NCI-H2081 treated with DMSO at 0.1 percent for 48 hours (cell line): ENCODE measurements at places on chromosomes 4 and X.

- no peak for DNase-seq
Measured at GRCh38 chrX:112521676-112522075, 158.1 kb downstream of the LHFPL1 start.

GRCh38 chr4:21374641-21375368, 573.8 kb downstream of the KCNIP4 start:
- DNase-seq = no peak

- no peak for DNase-seq
Measured at GRCh38 chrX:111652719-111653118, 28.3 kb upstream of the ALG13 start.

DNA sequence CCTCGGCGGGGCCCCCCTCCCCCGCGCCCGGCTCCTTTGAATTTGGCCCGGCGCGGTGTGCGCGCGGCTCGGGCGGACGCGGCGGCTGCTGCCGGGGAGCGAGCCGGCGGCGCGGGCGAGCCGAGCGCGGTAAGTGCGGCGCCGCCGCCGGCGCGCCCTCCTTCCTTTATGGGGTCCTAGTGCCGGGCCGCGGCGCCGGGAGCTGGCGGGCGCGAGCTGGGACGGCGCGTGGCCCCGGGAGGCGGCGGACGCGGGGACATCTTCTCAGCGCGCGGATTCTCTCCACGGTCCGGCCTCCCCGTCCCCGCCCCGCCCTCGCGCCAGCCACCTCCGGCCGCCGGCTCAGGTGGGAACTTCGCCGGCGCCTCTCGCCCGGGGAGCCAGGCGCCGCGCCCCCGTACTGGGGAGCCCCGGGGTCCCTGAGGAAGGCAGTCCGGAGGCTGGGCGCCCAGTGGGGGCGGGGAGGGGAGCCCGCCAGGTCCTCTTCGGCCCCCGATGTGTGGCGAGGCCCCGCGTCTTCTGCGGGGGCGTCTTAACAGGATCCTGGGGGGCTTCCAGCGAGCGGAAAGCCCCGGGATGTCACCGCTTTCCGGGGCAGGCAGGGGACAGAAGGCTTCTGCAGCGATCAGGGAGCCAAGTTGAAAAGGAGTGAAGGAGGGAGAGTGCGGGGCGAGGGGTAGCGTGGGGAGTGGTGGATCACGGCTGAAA, 98.4 kb upstream of the TENM3 start:
- no peak for DNase-seq

- no peak for DNase-seq
Measured at GRCh38 chrX:68999931-69000330, 165.3 kb downstream of the PJA1 start.

- DNase-seq = no peak
Measured at GRCh38 chr4:5995901-5996623, 22.2 kb downstream of the C4orf50 start.

GRCh38 chr4:181307824-181308223, 935.4 kb upstream of the TENM3 start:
- DNase-seq = no peak

DNA sequence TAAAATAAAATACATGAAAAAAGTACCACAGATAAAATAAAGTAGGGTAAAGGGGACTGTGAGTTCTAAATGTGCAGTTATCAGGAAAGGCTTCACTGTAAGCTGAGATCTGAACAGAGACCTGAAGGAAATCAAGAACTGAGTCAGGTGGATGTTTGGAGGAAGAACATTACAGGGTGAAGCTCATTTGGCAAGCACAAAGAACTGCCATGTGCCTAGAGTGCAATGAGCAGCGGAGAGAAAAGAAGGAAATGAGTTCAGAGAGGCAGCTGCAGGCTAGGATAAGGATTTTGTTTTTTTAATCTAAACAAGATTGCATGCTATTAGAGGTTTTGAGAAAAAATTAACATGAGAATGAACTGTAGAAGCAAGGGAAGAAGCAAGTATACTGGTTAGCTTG, 373.1 kb downstream of the STPG2 start:
- DNase-seq = no peak

DNA sequence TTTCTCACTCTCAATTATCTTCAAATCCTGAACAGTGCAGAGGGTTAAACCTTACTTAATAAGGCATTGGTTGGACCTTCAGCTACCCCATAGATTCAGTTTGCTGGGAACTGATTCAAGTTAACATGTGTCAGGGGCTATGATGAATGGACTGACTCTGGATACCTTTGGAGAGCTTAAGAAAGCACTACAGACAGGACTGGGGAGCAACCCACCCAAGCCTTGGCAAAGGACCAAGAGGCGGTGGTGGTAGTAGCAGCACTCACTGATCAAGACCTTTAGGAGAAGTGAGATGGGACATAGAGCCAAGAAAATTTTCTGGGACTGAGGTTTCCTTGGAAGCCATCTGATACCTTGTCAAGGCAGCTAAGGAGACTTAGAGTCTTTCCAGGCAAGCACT, 43.0 kb upstream of the TAPT1 start:
- no peak for DNase-seq

GRCh38 chr4:125254106-125254505, 60.6 kb upstream of the FAT4 start:
- DNase-seq = no peak

DNA sequence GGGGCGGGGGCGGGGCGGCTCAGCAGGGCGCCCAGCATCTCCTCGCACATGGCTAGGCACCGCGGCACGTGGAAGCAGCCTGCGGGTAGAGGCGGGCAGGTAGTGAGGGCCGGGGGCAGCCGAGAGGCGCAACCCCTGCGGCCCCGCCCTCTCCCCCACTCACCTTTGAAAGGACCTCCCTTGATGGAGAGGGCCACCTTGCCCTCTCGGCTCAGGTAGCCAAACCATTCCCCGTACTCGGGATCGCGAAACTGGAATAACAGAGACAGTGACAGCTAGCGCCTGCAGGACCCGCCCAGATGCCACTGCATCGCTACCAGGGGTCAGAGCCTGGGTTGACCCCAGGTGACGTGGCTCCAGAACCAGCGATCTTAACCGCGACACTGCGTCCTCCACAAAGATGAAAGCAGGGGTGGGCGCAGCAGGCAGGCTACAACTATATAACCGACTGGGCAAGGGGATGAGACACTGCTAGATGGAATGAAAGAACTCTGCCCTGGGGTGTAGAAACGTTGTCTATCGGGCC, 552 bp upstream of the NAA10 start:
- DNase-seq = no peak

GRCh38 chrX:39766855-39767254, 330.9 kb downstream of the BCOR start:
- DNase-seq = no peak

DNA sequence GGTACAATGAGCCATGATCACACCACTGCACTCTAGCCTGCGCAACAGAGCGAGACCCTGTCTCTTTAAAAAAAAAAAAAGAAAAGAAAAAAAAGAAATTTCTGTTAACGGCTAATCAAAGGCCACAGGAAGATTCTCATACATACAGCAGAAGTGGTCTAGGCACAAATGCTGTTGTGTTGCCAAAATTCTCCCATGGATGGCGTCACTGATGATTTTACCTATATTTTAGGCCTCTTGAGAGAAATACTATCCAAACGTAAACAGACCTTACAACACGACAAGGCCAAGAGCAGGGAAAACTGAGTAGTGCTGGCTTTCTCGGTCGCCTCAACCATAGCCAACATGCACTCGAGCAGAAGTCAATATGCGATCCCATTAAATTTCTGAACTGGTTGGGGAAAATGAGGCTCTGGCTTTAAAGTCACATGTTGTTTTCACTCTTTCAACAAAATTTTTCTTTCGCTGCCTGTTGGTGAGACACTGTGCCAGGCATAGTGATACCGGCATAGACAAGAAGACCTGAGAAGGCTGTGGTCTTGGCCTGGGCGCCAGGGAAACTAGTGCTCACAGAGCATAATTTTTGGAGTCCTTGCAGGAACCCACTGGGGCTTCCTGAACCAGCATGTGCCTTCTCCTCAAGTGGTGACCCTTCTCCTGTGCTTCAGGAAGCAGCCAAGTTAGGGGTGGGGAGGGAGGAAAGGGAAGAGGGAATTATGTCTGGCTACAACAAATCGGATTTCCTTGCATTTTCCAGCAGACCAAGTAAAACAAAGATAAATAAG, 20.6 kb downstream of the SH3KBP1 start:
- DNase-seq = no peak

DNA sequence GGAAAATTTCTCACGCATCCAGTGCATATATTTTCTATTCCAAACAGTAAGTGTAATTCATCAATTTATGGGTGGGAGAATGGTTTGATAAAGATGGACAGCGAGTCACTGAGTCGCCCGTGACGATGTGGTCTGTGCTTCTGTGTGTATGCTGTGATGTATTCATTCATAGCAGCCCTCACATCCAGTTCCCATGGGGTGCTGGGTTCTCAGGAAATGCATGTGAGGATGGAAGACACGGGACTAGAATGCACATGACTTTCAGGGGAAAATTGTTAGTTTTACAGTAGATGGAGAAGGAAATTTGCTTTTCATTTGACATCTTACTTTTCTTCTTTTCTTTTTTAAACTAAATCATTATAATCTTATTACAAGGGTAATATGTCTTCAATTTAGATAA, 152.9 kb downstream of the STOX2 start:
- no peak for DNase-seq

DNA sequence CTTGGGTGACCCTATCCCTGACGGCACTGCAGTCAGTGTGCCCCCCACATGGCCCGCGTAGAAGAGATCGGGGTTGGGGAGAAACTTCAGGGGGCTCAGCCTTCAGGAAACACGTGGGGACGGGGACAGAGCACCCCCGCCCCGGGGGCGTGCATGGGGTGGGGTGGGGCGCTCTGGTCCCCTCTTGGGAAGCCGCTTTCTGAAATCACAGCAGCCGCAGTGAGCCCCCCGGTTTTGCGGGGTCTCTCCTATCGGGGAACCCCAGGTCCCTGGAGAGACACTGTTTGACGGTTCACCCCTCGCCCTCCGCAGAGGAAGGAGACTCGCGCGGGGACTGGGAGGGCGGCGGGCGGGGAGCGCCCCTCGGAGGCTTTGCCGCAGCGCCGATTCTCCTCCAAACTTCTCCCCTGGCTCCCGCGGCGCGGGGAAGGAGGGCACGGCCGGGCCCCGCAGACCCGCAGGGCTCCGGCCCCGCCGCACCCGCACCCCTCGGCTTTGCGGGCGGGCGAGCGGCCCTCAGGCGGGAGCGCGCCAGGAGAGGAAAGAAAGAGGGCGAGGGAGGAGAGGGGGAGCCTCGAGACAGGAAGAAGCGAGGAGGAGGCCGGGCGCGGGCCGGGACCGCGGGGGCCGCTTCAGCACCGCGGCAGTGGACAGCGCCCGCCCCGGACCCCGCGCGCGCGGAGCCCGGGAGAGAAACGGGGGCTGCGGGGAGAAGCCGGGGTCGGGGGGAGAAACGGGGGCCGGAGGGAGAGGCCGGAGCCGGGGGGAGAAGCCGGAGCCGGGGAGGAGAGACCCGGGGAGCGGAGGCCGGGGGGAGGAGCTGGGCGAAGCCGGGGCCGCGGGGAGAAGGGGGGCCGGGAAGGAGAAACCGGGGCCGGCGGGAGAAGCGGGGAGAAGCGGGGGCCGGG, 612 bp downstream of the CPLX1 start:
- no peak for DNase-seq

DNA sequence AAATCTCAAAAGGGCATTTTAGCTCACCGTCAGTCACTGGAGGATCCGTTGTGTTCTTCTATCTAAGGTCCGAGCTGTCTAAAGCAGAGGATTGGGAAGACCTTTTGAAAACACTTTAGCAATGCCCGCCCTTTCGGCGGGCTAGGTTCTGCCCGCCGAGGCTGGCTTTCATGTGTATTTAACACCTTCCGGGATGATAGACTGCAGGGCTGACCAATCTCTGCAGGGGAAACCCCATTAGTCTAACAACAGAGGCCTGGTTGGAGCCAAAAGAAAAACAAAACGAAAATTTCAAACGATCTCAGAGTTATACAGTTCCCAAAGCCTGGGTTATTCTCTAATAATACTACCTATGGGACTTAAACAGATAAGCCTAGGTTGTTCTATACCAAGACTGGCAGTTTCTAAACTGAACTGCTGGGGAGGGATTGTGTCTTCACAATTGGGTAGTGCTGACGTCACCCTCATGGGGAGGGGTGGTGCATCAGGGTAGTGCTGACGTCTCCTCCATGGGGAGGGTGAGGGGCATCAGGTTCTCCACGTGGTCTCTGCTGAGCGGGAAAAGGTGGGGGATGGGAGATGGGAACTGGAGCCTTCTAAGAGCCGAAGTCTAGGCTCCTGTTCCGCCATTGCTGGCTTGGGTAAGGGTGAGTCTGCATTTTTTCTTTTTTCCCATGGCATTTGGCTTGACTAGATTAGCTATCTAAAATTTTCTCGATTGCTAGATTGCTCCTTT, 14.8 kb upstream of the CUL4B start:
- no peak for DNase-seq

DNA sequence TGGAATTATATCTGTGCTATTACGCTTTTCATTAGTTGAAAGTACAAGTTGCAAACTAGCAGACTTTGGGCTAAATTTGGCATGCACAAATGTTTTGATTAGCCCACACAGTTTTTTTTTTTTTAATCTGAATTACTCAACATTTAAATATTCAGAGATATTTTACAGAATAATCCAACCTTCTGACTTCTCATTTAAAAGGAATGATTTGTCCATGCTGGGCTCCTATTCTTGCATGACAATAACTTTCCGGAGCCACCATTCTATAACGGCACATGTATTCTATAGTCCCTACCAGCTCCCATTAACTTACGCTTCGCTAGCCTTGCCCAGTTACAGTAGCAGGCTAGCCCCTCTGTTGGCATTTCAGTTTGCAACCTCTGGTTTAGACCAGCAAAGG, 219.3 kb upstream of the FTHL17 start:
- no peak for DNase-seq

DNA sequence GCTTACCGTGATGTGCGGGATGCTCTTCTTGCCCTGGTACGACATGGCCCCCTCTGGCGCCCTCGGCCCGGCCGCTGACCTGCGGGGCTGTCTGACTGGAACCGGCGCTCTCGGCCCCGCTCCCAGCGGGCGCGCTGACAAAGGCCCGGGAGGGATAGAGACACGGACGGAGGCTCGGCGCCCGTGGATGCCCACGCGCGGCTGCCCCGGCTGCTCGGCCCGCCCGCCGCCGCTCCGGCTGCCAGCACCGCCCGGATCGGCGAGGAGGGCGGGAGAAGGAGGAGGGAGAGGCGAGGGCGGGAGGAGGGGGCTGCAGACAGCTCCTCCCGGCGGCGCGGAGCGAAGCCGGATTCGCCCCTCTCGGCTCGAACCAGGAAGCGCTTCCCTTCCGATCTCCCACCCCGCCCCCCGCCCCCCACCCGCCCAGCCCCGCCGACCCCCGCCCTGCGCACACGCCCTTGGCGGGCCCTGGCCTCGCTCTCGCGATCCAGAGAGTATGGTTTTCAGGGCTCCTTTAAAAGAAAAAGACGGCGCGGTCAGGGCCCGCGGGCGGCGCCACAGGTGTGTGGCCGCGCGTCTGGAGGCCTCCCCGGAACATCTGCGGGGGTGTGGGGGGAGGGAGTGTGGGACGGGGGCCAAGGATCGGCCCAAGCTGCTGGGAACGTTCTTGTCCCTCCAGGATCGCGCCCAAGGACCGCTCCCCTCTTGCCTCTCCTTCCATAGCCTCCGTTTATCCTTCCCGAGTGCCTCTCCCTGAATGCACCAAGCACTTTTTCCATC, 4.5 kb downstream of the CRMP1 start:
- DNase-seq = no peak

- DNase-seq = no peak
Measured at GRCh38 chrX:21723084-21723483, 34.8 kb downstream of the SMPX start.
